ENCODE measurements at places on chromosomes 13 and 19.

GRCh38 chr13:99860745-99861144 lies 110.8 kb downstream of the ZIC5 start:
- DNase-seq = no peak

GRCh38 chr19:7924651-7925170 lies 1.2 kb downstream of the CTXN1 start:
- DNase-seq = no peak

DNA sequence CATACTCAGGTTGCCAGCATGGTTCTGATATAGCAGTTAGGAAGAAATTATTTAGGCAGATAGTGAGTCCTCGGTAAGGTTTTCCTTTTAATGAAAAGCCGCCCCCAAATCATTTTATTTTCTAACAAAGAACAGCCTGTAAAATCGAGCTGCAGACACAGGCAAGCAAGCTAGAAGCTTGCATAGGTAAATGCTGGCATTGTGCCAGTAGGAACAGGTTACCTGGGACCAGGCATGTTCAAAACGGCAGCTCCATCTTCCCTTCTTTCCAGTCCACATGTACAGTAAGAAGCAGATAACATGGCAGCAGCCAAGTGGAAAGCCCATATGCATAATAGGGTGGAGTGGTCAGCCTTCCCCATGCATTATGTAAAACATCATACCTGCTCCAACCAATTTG lies 71.1 kb downstream of the UGGT2 start:
- no peak for DNase-seq

DNA sequence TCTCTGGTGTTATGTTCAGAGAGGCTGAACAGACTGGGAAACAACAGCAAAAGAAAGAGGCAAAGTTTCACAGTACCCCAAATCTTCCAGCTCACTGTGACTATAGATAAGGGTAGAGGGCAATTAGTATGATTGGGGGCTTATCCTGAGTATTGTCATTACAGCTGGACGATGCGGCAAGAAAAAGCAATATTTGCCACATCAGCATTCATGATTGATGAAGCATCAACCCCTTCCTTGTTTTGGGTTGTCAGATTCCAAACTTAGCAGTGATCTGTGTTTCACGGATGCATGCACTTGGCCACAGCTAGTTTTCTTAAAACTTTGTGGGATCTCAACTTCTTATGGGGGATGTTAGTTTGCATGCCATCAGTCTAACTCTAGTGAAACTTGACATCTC lies 348.8 kb upstream of the SLITRK5 start:
- DNase-seq = no peak

DNA sequence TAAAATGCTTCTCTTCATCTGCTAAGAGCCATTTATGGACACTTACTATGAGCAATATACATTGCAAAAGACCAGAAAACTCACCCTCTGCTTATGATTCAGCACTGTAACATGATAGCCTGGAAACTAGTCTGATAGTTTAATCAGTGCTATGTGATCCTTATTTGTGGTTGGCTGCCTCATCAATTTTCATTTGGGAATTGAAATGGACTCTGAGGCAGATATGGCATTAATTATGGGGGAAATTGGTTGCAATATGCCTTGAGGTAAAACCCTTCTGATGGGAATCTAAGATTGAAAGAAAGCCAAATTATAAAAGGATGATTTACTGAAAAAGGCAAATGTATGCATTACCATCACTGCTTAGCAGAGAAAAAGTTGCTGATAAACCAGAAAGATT lies 33.5 kb downstream of the FAM216B start:
- DNase-seq = no peak

DNA sequence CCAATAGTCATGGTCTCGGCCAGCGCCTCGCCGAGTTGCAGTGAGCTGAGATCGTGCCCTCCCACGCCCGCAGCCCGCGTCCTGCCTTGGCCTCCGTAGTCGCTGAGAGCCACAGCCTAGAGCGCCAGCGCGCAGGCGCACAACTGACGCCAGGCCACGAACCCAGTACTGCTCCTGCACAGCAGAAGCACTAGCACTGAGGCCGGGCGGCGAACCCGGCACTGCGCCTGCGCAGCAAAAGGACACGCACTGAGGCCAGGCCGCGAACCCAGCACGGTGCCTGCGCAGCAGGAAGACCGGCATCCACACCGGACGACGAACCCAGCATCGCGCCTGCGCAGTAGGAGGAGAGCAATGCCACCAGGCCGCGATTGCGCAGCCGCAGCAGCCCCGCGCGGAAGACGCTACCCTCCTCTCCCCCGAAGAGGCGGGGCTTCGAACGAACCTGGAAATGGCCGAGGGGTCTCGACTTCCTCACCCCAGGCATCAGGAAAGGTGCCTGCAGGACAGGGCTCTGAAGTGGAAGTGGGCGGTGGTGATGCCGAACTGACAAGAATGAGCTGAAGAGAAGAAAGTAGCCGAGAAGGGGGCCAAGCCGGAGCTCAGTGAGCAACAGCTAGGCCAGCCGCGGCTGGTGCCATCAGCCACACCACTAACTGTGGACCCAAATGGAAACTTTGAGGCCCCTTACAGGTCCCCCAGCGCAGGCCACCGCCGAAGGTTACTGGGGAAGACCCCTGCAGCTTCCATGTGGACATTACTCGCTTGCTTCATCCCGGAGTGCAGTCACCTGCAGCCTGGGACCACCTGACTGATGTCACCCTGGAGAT lies 7.5 kb downstream of the F10 start:
- no peak for DNase-seq
